ENCODE measurements at places on chromosomes 11 and 22.

DNA sequence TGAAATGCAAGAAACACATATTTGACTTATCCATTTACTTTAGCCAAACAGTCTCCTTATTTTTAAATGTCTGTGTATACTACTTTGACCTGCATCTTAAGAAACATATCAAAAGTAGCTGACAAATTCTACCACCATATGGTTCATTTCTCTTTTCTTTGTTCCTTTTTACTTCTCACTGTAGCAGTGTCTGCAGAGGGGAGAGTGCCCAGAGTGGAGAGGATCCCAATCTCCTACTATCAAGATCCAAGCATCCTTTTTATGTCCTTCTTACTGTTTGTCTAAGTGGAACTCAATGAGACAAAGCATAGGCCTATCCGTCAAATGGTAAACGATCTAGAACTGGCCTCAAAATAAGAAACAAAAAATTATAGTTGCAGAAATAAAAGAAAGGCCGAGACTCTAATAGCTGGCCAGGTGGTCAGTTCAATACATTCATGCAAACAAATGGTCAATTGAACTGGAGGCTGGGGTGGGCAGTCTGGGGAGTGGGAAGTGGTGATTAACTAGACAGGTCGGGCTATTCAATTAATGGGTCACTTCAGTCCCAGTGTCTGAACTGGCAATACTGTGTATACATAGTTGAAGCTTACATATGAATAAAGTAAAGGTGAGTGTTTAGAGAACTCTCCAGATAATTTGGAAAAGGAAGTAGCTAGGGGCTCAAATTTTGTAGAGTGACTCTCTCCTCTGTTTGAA lies 149.1 kb downstream of the MAML2 start:
- DNase-seq: no peak

GRCh38 chr11:130816546-130817329 lies 99.5 kb downstream of the SNX19 start:
- DNase-seq: no peak

DNA sequence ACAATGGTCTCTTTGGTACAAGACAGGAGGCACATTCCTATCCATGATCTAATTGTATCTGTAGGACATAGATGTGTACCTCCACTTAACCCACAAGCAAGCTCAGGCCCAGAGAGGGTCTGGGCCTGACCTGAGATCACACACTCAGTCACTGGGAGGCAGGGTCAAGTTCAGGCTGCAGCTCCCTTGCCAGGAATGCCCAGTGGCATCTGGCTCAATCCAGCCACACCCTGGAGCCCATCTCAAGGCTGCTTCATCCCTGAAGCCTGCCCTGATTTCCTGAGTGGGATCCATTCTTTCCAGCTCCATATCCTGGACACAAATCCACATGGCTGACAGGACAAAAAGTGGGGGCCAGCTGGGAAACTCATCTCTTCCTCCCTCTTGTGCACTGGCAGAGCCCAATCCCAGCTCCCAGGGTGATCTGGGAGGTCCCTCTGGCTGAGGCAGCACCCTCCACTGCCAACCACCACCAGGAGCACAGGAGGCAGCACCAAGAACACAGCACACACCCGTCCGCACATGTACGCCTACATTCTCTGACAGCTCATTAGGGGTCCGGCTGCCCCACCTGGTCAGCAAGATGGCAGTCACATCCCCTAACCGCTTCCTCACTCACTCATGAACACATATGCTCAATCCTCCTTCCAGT lies 39.2 kb upstream of the KLHL35 start:
- DNase-seq: no peak

- peak; percentile 56 for DNase-seq
Observed at GRCh38 chr11:66718320-66718971, 10.6 kb downstream of the SPTBN2 start.

GRCh38 chr11:99887481-99887880 lies 799.6 kb upstream of the ARHGAP42 start:
- DNase-seq: no peak

DNA sequence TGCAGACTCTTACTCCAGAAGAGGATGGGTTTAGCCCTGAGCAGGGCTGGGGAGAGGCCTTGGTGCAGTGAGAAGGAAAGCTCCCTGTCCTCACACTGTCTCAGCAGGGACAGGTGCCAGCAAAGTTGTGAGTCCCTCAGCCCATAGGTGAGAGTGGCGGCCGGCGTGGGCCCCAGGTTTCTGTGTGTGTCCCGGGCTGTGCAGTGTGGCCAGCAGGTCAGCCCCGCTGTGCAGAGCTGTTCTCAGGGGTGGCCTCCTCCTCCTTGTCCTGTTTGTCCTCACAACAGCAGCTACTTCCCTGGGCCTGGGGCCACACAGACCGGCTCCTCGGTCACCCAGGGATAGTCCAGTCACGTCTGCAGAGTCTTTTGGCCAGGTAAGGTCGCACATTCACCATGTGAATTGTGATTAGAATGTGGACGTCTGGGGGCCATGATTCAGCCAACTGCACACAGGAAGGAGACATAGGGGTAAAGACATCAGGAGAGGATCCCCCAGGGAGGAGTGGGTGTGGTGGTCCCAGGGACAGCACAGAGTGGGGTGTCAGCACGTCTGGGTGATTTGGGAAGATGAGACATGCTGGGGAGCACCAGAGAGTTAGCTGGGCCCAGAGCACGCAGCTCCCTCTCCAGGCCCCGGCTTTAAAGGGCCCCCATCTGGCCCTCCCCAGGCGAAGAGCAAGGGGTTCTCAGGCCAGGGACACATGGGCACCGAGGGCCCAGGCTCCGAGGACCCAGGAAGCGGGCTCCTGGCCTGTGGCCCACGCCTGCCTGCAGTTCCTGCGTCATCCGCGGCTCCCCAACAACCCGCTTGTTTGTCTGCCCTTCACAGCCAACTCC lies 81.6 kb downstream of the MYEOV start:
- DNase-seq: no peak

DNA sequence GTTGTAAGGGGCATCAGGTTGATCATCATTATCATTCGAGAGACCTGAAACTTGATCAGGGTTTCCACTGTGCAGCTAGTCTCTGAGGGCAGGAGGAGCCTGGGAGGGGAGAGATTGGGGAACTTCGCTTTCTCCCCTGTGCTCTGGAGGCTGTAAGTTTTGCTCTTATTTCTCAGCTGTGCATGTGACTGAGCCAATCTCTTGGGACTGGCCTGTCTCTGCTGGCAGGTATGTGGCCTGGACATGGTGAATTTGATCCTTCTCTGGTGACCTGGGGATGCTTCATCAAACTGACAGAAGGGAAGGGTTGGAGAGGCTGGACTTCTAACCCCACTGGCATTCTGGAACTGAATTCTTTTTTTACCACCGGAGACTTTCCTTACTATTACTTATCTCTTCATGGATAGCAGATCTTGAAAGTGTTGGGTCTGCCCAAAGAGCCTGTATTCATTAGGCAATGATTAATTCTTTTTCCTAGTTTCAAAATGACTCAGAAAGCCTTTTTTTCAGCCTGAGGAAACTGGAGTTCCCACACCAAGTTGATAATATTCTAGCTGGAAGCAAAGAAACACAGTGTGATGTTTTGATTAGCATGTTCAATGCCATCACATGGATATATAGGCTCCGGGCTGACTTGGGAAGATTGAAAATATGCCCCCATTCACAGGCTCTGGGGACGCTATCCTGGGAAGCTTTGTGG lies 36.5 kb downstream of the TSPAN18 start:
- no peak for DNase-seq

GRCh38 chr11:6656936-6657335 lies 1.3 kb upstream of the DCHS1 start:
- DNase-seq: no peak

DNA sequence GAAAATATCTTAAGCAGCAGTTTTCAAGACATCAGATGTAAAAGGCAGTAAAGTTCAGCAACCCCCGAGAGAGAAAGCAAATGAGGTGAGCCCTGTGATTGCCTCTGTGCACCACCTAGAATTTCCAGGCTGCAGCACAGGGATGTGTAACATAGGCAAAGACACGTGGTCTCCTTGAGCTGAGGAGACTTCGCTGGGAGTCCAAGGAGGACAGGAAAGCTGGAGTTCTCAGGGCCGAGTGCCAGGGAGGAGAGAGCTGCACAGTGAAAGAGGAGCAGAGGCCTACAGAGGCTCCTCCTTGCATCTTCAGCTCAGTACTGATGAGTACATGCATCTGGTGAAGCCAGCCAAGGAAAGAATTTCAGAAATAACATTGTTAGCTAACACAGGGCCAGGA lies 17.6 kb upstream of the TOLLIP start:
- no peak for DNase-seq

GRCh38 chr11:128509621-128510389 lies 77.6 kb downstream of the ETS1 start:
- no peak for DNase-seq

- no peak for DNase-seq
Observed at GRCh38 chr11:19962801-19963175, 197.5 kb downstream of the DBX1 start.

- DNase-seq: no peak
Observed at GRCh38 chr11:17831883-17832282, 97.3 kb downstream of the KCNC1 start.

DNA sequence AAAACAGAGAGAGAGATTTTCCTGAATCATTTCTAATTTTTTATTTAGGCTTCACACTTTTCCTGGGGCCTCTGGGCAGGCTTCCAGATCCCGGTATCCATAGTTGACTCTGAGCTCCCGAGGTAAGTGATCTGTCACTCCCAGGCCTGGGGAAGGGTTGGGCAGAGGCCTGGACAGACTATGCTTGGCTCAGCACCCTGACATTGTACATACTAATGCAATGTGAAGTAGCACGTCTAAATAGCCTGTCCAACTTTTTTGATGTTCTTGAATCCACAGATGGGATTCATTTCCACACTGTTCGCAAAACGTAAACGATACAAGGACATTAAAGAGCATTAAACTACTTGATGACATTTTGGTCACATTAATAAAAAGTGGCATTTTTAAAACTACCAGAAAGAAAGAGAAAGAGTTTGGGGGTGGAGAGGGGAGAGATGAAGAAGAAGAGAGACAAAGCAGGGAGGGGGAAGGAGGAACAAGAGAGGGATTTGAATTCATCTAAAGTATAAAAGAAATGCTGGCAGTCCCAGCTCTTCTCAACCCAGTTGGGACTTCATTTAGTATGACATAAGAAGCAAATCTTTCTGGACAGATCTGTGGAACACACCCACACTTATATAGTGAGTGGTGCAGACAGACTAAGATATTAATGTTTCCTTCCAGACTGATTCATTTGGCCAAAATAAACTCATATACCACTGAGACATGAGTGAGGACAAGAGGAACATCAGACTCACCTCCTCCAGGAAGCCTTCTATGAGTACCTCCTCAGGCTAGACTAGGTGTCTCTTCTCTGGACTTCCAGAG lies 514.2 kb downstream of the SOX6 start:
- DNase-seq: no peak

GRCh38 chr22:39243439-39244135 lies 1.2 kb downstream of the PDGFB start:
- no peak for DNase-seq

DNA sequence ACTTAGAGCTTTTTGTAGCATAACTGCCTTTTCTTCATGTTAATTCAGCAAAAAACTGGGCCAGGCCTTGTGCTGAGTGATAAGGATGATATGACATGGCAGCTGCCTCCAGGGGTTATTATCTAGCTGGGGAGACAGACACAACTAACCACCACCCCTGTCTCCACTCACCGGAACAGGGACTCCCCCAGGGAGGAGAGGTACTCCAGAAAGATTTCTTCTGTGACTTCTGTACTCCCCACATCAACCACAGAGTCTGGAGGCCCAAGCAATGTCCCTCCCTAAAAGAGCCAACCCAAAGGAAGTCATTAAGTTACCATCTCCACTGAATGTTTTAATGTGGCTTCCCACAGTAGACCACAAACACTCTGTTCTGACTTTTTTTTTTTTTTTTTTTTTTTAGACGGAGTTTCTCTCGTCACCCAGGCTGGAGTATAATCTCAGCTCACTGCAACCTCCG lies 14.3 kb upstream of the PMM1 start:
- no peak for DNase-seq

GRCh38 chr11:65791719-65792213 lies 4.9 kb downstream of the OVOL1 start:
- no peak for DNase-seq

DNA sequence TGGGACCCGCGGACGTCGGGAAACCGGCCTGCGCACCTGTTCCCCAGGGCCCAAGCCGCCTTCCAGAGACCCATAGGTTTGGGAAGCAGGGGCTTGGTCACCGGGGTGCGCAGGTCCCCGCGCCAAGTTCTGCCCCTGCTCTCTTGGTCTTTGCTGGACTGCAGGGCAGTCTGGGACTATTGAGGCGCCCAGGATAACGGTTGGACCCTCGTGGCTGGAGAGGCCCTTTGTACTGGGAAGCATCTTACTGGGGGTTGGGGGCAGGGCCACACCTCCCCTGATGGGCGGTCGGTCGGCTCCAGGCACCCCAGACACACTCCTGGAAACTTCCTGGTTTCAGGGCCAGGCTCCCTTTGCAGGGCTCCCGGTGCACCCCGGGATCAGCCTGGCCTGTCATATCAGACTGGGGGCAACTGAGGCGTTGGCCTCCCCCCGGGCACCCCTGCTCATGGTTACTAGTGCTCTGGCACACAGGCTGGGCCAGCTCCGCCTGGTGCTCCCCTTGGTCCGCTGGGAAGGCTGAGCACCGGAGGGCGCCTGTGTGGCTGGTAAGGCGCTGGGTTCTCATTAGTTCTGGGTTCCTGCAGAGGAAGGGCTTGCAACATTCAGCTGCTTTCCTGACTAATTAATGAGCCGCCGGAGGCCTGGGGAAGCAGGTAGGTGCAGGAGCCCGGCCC lies 1250.5 kb downstream of the BRD1 start:
- peak; percentile 44 for DNase-seq

DNA sequence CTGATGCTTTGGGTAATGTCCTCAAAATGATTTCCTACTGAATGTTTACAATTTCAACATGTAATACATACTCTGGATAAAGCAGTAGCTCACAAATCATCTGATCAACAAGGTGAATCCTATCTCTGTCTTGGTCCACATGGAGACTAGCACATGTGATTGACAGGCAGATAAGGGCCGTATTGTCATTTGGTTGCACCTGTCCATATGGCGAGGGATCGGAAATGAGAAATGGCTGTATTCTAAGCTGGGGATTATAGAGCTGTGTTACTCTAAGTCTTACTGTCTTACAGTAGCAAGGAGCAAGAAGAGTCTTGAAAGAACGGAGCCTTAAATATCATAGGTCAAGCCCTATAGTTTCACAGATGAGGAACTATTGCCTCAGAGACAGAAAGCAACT lies 55.7 kb downstream of the APIP start:
- DNase-seq: no peak

DNA sequence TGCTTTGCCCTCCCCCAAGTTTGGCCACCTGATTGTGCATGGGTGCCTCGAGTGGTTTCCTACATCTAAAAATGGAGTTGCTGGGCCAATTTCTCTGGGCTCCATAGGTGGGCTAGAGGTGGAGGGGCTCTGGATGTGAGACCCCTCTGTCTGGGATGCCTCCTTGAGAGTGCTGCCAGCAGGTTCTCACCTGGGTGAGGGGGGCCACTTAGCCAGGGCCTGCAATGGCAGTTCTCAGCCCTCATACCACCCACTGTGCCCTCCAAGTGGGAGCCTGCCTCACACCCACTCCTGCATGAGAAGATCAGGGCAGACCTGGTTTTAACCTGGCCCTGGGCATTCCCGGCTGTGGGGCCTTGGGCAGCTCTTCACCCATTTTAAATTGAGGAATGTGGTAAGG lies 83.9 kb downstream of the CABIN1 start:
- DNase-seq: no peak

GRCh38 chr22:24046024-24046423 lies 34.9 kb downstream of the CABIN1 start:
- no peak for DNase-seq

Measured in H9 (cell line).